ENCODE measurements at places on chromosomes 16 and 17. TPM values are rescaled to one million over a fixed set of nuclear protein-coding genes. Genes with fewer than 3 reads are reported as not detected.

The KRTAP4-4 gene
- not detected for total RNA-seq

The KIF1C gene
- total RNA-seq = 54.4 TPM

The ARMC7 gene
- total RNA-seq = 6.7 TPM

The SPN gene
- total RNA-seq = 2.0 TPM

The KRT33B gene
- total RNA-seq = not detected

The TNFSF13 gene
- 18.8 TPM for total RNA-seq

The FA2H gene
- total RNA-seq = 3.3 TPM

The HS3ST2 gene
- 0.26 TPM for total RNA-seq

Measured in body of pancreas (tissue), 4 donors.